CD4-positive, CD25-positive, alpha-beta regulatory T cell (primary cell): ENCODE measurements at places on chromosomes 1 and 21. TPM values are rescaled to one million over a fixed set of nuclear protein-coding genes. Genes with fewer than 3 reads are reported as not detected.

The HPCAL4 gene
- 13.8 TPM for total RNA-seq

- peaks cover 17% of the 10 kb centered on the region for H3K4me1 ChIP-seq
- H3K27me3 ChIP-seq, result peaks cover 16% of the 10 kb centered on the region
- no peak overlapping the region for H3K4me3 ChIP-seq
- no peaks in the 10 kb centered on the region for H3K36me3 ChIP-seq
- no peak overlapping the region for H3K27ac ChIP-seq
Observed at GRCh38 chr1:31712630-31713029, 8.8 kb upstream of the COL16A1 start.

The NR0B2 gene
- not detected for total RNA-seq

- H3K27me3 ChIP-seq, result peaks cover 7% of the 10 kb centered on the region
- H3K4me1 ChIP-seq, result no peaks in the 10 kb centered on the region
- H3K36me3 ChIP-seq, result no peaks in the 10 kb centered on the region
- H3K4me3 ChIP-seq, result no peak overlapping the region
Observed at GRCh38 chr1:229086686-229087085, 184.2 kb upstream of the RAB4A start.

DNA sequence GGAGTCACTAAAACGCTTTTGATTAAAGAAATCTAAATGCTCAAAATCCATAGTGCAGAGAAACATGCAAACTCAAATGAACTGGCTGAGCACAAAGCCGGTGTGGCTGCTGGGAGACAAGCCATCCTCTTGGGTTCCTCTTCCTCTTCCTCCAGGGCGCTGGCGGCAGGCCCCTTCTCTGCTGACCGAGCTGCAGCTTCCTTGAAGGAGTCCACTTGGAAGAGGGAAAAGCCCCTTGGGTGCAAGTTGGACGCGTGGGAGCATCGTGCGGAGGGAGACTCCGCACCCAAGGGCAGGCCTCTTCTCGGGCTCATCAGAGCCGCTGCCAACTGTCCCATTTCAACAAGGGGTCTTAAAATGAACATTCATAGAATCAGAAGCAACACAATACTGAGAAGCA is 7.9 kb downstream of the CCNL2 start:
- H3K27ac ChIP-seq, result no peak overlapping the region
- peaks cover 91% of the 10 kb centered on the region for H3K36me3 ChIP-seq
- no peak overlapping the region for H3K4me3 ChIP-seq
- no peaks in the 10 kb centered on the region for H3K4me1 ChIP-seq
- no peak for DNase-seq

The TAL1 gene
- total RNA-seq, result 4.4 TPM

The FCRL4 gene
- total RNA-seq, result not detected
